Activated naive CD4-positive, alpha-beta T cell treated with anti-CD3 and anti-CD28 coated beads, Interleukin-2, amount 50 U/mL, for 72 hours (primary cell): ENCODE measurements at places on chromosomes 2 and 18.

GRCh38 chr2:37472959-37473358 is 128.5 kb downstream of the QPCT start:
- no peak for DNase-seq

GRCh38 chr18:35073186-35074105 is 32.2 kb downstream of the MAPRE2 start:
- no peak for DNase-seq

- no peak for DNase-seq
These were observed 13.7 kb upstream of the GAL3ST2 start for GRCh38 chr2:241762933-241763369.

- no peak for DNase-seq
These were observed 161.7 kb upstream of the LMAN1 start for GRCh38 chr18:59520562-59521355.

DNA sequence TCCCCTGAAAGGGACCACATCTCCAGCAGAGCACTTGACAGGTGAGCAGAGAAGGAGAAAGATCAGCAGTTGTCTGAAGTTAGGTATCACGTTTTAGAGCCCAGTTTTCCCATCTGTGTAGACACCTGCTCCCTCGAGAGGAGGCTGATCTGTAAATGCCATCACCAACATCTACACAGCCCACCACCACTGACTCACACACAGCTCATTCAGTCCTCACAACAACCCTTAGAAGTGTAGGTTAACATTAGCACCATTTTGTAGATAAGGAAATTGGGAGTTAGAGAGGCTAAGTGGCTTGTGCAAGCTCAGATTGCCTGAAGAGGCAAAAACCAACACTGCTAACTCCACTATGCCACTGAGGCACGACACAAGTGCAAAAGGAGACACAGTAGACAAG is 37.2 kb upstream of the STAT1 start:
- DNase-seq, result no peak

GRCh38 chr2:185245806-185246205 is 492.8 kb upstream of the FSIP2 start:
- DNase-seq, result no peak

DNA sequence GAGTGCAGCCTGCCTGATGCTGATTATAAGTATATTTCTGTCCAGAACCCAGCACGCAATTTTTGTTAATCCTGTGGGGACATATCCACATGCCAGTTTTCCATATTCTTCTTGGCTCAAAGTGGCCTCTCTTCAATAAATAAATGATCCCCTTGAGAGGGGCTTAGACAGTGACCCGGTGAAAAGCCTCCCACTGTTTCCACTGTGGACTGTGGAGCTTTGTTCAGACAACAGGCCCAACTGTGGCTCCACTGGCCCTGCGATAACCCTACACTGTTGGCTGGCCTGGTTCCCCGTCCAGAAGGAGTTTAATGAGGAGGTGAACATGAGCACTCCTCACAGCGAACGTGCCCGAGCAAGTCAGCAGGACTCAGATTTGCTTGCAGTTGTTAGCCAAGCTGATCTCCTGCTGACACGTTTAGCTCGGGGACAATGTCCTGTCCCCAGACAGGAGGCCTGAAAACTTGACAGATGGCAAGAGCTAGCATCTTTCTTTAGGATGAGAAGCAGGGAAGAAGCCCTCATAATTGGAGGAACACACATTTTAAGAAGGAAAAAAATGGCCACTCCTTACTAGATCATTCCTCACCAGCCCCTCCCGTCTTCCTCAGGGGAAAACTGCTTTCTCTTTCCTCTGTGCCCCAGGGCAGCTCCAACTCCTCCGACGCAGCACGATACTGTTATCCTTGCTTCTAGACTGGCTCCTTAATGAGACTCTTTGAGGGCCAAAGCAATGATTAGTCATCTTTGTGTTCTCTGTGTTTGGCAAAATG is 20.0 kb upstream of the MTCL1 start:
- no peak for DNase-seq

DNA sequence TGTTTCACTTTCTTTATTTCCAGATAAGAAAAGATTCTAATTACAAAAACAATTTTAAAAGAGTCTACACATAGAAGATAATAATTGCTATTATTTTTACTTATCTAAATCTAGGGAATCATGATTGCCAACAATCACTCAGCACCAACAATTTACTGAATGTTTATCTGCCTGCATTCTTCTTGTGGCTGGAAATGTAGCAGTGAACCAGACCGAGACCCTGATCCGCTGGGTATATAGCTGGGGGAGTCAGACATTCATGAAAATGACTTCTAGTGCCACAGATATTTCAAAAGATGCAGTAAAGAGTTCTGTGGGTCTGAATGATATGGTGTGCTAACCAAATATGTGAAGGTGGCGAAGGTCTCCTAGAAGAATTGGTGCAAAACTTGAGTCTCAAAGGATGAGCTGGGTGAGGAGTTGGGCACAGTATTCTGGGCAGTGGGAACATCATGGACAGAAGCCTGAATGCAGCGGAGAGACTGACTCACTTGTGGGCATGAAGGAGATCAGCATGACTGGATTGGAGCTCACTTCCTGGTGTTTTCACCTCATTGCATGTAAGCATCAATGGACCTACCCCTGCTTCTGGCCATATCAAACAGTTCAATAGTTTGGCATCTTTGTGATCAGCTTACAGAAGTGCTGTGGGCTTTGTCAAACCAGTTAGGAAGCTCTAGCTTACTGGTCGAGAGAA is 26.1 kb upstream of the FN1 start:
- DNase-seq, result no peak

- no peak for DNase-seq
These were observed 29.4 kb downstream of the LIPG start for GRCh38 chr18:49591271-49591670.

- DNase-seq, result no peak
These were observed 4.3 kb upstream of the NAPG start for GRCh38 chr18:10521566-10521965.

DNA sequence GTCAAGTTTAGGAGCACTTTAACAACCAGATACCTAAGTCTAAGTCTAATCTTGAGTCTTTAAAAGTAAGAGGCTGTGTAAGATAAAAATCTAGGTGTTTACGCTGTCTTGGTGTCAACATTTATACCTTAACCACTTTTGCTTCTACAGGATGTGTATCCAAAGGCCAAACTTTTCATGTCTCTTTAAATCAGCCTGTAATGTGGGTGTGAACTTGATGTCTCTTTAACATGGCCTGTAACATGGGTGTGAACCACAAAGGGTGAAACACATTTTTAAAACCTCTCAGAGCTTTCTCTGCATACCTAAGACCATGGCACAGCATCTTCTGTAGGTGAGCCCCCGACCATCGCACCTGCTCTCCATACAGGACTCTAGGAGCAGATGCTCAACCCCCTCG is 40.4 kb downstream of the SH3YL1 start:
- no peak for DNase-seq

- no peak for DNase-seq
These were observed 137.7 kb downstream of the IRS1 start for GRCh38 chr2:226661789-226662545.

GRCh38 chr2:63642946-63643345 is 54.2 kb downstream of the MDH1 start:
- DNase-seq, result no peak

DNA sequence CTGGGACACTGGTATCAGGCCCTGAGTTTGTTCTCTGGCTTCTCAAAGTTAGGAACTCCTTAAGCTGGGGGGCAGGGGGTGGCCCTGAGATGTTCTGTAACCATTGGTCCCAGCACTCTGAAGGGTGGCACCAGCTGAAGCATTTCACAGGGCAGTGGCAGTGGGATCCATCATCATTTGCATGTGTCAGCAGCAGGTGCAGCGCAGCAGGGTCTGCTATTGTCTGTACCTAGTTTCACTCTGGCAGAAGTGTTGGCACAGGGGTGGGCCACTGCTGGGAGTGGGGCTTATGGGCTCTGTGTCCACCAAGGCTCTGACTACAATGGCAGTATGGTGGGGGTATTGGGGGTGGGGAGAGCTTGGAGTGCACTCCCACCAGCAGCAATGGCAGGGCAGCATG is 460.4 kb upstream of the ZNF804A start:
- no peak for DNase-seq

DNA sequence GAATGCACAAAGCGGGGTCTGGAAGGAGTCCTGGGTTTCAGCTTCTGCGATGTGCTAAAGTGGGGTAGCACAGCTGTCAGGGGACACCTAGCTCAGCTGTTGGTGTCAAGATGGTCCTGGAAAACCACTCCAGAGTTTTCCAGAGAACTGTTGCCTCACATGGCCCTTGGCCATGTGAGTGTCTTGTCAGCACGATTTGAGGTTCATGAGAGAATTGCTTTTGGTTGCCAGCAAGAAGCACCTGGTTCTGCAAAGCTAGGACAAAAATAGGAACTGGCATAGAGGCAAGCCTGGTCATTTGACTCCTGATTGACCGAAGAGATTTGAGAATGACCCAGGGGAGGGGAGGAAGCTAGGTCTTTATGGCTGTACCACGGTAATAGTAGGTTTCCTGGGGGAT is 50.4 kb upstream of the CTLA4 start:
- DNase-seq, result no peak

GRCh38 chr18:23593720-23594119 is 7.4 kb upstream of the NPC1 start:
- no peak for DNase-seq

- no peak for DNase-seq
These were observed 101.5 kb upstream of the NEDD4L start for GRCh38 chr18:57942493-57942892.

- DNase-seq, result no peak
These were observed 113.6 kb downstream of the LAMA1 start for GRCh38 chr18:7004009-7004408.

DNA sequence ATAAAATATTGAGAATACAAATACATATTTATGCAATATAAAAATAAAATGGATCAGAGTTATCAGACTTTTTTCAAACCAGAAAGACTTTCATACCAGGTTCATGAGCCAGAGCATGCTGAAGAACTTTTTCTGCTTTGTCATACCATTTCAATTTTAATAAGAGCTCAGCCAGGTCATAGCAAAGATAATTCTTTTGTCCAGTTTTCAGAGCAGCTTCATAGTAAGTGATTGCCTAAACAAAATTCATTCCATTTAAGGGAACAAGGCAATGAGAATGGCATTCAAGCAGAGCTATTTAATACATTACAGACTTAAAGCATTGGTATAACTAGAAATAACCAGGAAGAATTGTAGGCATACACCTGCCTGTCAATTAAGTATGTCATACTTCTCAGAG is 42.3 kb downstream of the TTC21B start:
- no peak for DNase-seq

DNA sequence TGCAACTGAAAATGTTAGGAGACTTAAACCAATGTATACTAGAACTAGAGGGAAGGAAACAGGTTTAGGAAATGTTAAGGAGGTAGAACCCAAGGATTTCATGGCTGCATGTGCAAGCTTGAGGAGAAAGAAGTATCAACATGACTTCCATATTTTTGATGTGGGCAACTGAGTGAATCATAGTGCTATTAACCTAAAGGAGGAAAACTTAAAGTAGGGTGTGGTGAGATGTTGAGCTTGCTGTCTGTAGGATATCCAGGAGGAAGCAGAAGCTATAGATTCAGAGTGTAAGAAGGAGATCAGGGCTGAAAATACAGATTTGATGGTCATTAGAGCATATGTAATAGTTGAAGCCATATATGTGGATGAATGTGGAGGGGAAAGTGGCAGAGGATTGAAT is 31.5 kb downstream of the NDC80 start:
- DNase-seq, result no peak

DNA sequence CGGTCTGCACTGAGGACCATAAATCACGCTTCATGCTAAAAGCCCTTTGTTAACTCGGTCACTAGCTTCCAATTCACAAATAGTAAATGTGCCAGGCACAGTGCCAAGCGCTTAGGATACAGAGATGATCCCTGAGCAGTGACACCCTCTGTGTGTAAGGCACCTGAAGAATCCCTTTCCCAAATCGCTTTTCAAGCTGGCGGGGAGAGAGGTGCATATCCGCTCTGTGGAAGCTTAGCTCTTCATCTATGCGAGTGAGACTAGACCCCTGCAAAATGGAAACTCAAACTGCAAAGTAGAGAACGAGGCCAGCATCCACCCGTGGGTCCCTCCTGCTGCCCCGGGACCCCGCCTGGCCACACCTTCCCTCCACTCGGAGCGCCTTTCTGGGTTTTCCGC is 2.4 kb downstream of the PIEZO2 start:
- no peak for DNase-seq

GRCh38 chr2:86078774-86079545 is 26.7 kb downstream of the POLR1A start:
- DNase-seq, result no peak

DNA sequence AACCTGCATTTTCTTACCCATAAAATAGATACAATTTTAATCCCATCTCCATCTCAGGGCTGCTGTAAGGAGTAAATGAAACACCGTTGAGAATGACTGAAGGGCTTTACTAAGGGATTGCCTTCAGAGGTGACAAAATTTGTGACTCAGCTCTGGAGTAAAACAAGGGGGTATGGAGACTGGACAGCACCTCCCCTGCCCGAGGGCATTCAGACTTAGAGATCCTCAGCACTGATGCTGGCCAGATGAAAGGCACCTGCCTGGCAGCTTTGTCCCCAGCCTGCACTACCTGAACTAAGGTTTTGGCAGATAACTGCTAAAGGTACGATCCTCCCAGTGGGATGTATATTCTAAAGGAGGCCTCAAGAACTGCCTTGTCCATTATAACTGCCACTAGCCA is 105.9 kb upstream of the STPG4 start:
- no peak for DNase-seq

DNA sequence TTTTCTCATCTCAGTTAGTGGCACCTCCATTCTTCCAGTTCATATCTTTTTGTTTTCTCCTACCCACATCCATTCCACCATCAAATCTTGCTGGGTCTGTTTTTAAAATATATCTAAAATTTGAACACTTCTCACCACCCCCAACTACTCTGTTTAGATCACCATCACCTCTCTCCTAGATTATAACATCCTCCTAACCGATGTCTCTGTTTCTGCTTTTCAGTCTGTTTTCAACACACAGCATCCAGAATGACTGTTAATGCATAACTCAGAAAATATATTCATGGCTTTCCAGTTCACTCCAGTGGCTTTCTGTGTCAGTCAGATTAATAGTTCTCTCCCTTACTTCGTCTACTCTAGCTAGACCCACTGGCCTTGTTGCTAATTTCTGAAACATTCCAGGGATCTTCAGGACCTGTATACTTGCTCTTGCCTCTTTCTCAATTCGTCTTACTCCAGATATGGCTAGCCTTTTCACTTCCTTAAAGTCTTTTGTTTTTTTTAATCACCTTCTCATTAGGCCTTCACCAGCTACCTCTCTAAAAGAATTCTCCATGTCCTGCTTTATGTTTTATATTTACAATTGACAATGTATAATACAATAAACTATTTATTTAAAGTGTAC is 105.3 kb downstream of the COMMD1 start:
- no peak for DNase-seq

DNA sequence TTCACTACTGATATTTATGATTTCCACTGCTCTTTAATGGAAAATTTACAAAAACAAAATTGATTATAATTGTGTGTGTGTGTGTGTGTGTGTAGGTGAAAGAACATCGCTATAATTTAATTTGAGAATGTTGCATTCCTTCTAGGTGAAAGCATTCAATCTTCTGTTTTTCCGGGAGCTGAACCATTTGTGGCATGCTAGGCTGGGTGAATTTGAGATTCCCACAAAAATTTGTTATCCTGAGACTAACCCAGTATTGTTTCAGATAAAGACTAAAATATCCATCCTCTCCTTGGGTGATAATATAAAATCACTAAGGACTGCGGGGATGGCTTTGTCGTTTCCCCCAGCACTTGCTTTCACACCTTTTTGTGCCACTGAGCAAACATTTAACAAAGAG is 911.2 kb upstream of the PIK3C3 start:
- no peak for DNase-seq
